ENCODE measurements at places on chromosomes 1 and 21.

GRCh38 chr1:192628396-192629057 lies 7.4 kb upstream of the RGS13 start:
- DNase-seq, result no peak

DNA sequence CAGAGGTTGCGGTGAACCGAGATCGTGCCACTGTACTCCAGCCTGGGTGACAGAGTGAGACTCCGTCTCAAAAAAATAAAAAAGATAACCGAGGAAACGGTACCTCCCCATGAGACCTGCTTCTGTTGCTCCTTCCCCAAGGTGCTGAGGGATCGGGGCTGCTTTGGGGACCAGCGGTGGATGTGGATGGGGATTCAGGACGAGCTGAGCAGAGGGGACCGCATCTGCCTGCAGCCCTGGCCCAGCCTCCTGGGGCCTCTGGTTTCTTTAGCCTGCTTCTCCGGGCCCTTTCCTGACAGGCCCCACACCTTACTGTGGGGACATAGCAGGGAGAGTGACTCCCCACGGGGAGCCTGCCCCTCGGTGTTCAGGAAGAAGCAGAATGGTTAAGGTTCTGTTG lies 17.1 kb downstream of the SLC66A1 start:
- DNase-seq, result no peak

DNA sequence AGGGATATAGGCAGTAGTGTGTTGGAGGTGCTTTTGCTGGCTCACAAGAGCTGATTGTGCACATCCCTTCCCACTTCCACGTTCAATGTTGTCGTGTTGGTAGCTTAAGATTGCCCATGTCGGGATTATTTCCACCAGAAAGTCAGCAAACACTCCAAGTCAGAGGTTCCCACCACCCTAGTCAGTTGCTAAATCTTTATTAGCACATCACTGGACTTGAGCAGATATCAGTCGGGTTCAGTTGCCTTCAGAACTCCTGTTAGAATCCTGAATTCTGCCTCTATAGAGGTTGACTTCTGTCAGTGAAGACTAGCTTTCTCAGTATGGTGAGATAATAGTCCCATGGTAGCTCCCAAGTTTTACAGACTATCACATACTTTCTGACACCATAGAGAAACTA lies 10.5 kb downstream of the AGL start:
- DNase-seq, result no peak

DNA sequence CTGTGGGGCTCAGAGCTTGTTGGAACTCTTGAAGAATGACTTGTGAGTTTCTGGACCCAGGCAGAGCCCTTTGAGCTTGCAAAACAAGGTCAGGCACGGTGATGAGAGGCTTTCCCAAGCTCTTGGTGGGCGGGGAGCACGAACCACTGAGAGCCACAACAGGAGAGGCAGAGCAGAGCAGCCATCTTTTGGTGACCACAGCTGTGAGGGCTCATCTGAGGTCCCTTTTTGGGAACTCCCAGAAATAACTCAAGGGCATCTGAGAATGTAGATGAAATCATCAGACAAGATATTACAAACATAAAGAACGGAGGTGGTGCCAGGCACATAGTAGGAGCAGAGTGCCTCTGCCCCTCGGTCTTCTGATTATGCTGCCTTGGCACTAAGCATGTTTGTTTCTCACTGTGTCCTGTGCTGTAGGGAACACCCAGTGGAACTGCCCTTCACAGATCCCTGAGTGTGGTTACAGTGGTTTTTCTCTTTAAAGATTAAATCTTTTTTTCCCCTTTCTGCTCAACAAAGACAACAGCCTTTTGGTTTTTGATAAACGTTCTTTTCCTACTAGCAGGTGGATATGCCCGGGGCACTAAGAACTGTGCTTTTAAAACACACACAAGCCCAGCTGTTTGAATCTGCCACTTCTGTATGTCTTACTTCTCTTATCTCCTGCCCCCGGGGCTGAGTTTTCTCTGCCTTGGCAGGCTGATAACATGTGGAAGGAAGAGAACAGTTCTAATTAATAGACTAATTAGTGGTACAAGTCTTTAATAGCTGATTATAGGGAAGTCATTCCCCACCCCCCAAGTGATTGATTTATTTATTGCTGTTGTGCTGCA lies 37.7 kb downstream of the CD34 start:
- no peak for DNase-seq

- no peak for DNase-seq
Observed at GRCh38 chr1:153261281-153262069, 2.0 kb downstream of the LORICRIN start.

DNA sequence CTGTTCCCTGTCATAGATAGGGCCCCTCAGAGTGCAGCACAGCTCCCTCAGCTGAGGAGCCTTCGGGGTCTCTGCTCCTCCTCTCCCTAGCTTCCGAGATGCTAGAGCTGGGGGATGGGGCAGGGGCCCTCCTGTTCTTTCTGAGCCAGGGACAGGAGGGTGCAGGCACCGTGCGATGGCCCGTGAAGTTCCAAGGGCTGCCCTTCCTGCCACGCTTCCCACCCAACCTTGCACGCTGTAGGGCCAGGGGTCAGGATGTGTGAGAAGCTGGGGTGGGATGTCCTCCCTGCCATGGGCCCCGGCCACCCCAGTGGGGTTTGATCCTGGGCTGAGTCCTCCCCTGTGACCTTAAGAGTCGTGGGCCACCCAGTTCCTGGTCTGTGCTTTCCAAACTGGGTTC lies 240.7 kb upstream of the C1orf174 start:
- DNase-seq, result no peak

- no peak for DNase-seq
Observed at GRCh38 chr1:24414775-24415333, 748 bp upstream of the NIPAL3 start.

GRCh38 chr1:204345438-204345841 lies 14.3 kb downstream of the PLEKHA6 start:
- DNase-seq, result peak; percentile 89

DNA sequence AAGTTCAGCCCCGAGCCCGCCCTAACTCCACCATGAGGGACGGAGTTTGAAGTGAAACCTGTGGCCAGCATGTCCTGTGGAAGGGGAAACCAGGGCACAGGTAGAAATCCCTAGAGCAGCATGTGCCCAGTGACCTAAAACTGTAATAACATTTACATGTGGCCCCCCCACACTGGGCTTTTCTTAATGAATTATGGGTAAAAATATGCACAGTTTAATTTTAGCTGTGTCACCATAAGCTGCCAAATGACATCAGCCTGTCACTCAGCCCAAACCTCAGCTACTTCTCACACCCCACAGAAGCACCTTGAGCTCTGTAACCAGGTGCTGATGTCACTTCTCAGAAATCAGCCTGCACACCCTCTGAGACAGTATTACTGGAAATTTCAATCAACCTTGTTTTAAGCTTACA lies 50.0 kb upstream of the SLC19A1 start:
- DNase-seq, result peak; percentile 17
